ENCODE measurements at places on chromosomes 12 and 14. TPM values are rescaled to one million over a fixed set of nuclear protein-coding genes. Genes with fewer than 3 reads are reported as not detected.

STK38L gene
- total RNA-seq = 218 TPM

NOVA1 gene
- total RNA-seq = 38.7 TPM

TNFRSF1A gene
- total RNA-seq = 236 TPM

DNA sequence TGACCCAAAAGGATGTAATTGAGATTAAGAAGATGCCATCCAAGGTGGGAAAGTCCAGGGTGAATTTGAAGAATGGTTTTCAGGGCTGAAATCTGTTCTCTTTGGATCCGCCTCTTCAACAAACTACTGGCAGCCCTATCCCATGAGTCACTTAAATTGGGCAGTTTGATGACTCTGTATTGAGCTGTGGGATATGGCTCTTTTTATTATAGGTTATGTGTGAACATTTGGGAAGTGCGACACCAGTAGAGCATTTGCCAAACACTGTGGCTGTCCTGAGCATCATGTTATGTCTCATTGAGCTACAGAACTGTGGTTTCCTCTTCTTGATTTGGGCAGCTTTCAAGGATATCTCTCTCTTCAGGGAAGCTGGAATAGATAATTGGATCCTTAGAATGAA lies 22.3 kb downstream of the IFT43 start:
- no peak for DNase-seq

DNA sequence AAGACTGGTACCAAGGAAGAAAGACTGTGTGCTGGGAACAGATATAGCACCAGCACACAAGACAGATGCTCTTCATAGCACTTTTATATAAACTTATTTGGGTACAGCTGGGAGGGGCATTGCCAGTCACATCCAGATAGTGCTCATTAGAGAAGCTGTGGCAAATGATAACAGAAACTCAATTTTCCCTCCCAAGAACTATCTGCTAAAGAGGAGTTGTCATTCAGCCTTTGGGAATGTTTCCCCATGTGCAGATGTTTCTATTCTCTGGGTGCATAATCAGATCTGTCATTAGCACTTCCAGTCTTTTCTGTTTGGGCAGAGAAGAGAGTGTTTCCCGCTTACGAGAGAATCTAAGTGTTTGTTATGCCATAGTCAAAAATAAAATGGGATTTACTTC lies 714.9 kb upstream of the MDGA2 start:
- no peak for DNase-seq

DNA sequence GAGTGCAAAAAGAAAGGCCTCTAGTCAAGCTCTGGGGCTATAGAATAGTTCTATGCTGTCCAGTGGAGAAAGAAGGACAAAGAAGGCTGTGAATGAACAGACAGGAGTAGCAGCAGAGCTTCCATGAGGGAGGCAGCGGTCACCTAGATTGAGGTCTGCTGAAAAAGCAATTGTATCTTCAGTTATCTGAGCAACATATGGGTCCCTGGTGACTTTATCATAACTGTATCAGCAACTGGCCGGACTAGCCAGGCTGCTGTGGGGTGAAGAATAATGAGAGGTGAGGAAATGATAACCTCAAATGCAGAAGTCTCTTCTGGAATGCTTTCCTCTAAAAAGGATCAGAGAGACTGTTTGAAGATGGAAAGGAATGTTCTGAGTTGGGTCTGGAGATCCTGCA lies 971.3 kb upstream of the TMEM132C start:
- no peak for DNase-seq
